ENCODE measurements at places on chromosomes 11 and 22. TPM values are rescaled to one million over a fixed set of nuclear protein-coding genes. Genes with fewer than 3 reads are reported as not detected.

Gene FAM180B
- not detected for polyA plus RNA-seq

Gene C22orf15
- polyA plus RNA-seq = not detected

Gene DEPDC5
- polyA plus RNA-seq = 18.2 TPM

Gene GRIA4
- polyA plus RNA-seq = 6.3 TPM

Gene OR52L1
- not detected for polyA plus RNA-seq

Gene TBX10
- not detected for polyA plus RNA-seq

Gene RASD2
- polyA plus RNA-seq = 0.40 TPM

Gene CSF2RB
- polyA plus RNA-seq = not detected

Gene DNAJB7
- polyA plus RNA-seq = not detected

Measured in neural cell (in vitro differentiated cells).